ENCODE measurements at places on chromosomes 12 and 14.

- no peak for DNase-seq
These were observed 49.3 kb downstream of the KSR2 start for GRCh38 chr12:117919479-117919878.

DNA sequence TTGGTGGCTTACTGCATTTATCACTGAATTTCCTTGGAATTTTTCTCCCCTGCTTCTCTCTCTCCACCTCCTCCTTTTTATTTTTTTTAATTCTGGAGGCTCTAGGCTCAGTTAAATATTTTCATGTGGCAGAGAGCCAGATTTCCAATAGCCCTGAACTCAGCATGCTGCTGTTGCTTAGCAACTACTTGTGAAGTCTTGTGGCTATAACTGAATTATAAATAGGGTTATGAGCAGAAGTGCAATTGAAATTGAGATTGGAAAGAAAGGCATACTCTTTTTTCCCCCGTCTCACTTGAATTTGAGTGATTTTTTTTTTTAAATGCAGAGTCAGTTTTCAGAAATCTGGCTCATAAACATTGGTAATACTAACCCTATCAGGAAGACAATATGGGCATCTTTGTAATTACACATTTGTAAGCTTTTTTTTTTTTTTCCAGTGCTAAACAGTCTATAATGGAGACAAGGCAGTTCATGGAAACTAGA lies 38.3 kb downstream of the ATF7IP start:
- DNase-seq = peak; percentile 85

DNA sequence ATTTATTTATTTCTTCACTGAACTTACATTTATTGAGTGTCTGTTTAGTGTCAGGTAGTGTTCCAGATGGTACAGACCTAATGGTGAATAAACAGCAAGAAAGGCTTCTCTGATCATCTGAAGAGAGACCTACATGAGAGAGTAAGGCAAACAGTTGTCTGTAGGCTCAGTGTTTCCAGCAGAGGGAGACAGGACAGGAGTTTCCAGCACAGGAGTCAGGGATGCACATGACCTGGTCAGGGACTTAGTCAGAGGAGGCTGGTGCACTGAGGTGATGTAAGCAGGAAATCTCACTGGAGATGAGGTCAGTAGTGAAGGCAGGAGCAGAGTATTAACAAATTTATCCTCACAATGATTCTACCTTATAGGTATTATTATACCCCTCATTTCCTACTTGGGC lies 233.2 kb downstream of the MDGA2 start:
- DNase-seq = no peak

DNA sequence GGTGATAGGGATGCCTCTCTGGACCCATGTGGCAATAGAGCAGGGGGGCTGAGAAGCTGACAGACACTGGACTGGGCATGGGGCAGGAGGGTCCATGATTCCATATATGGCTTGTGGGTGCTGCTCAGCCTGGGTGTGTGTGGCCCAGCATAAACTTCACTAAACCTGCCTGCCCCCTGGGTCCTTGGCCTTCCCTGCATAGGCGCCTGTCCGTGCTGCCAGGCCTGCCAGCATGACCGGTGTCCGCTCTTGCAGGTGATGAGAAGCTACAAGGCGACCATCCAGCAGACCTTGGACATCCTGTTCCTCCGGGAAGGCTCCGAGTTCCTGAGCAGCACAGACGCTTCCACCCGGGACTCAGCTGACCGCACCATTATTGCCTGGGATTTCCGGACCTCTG lies 61.6 kb downstream of the BEGAIN start:
- no peak for DNase-seq

DNA sequence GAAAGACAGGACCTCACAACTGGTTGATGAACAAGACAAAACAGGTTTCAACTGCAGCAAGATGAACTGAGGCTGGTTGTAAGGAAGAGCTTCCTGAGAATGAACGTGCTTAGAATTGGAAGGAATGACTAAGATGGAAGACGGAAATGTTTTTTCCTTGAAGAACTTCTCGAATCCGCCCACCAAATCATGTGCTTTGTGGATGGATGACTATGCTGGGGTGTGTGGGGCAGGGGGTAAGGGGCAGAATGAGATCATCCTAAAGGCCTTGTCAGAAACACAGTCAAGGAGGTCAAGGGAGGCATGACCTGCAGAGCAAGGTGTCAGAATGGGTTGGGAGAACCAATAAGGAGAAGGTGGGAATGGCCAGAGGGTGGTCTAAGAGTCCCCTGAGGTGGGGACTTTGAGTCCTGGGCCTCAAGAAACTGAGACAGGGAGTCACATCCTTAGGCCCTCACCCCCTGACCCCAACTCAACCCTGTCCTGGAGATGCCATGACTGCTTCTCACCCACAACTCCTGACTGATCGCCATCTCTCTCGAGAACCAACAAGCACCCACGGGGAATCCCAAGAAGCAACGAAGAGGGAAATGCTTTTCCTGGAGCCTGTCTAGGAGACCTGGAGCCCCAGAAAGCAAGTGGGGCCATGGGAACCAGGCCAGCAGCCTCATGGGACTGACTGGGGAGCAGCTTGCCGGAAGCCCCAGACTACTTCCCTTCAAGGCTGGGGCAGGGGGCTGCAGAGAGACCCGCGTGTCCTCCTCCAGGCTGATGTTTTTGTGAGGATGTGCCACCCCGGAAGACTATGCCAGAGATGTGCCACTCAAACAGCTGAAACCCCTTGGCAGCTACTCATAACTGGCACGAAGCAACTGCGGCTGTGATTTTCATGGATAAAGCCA lies 84.0 kb downstream of the ACTN1 start:
- no peak for DNase-seq

- peak; percentile 41 for DNase-seq
These were observed 12.9 kb upstream of the NEMF start for GRCh38 chr14:49865431-49865859.

- no peak for DNase-seq
These were observed 28.2 kb upstream of the AMN1 start for GRCh38 chr12:31756977-31757420.

DNA sequence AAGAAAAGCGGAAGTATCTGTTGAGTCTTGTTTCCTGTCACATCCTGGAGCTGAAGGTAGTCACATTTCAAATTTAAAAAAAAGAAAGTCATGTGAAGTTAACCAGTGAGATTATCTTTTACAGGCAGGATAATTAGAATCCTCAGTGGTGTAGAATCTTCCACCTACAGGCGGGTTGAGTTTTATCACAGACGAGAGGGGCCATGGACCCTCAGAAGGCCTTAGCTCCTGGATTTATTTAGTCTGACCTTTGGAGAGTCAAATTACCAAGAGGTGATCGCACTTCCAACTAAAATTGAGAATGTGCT lies 13.0 kb upstream of the GNG2 start:
- DNase-seq = no peak

DNA sequence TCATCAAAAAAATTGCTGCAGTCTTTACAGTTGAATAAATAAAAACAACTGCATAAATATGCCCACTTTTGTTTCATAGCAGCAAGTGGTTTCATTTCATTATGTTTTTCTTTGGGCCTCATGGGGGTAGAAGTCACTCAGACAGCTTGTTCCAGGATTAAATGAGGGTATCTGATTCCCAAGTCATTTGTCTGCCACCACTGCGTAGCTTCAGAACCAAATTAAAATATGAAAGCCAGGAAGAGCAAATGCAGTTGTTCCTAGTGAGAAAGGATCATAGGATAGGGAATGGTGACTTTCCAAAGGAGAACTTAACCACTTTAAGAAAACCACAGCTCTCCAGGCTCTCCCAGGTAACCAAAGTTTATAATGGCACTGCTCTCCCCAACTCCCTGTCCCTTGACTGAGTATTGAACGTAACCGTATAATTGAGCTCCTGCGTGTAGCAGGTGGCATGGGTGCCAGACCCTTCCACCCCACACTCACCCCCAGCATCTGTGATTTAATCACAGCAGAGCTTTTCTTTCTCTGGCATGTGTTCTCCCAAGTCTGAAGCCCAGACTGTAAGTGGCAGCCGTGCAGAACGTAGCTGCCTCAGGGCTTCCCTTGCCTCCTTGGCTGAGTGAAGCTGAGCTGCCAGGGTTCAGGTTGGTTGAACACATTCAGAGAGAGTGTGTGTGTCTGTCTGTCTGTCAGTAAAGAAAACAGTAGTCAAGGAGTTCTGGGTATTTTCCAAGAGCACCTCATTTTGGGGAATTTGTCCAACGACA lies 11.3 kb upstream of the KCNH3 start:
- no peak for DNase-seq

DNA sequence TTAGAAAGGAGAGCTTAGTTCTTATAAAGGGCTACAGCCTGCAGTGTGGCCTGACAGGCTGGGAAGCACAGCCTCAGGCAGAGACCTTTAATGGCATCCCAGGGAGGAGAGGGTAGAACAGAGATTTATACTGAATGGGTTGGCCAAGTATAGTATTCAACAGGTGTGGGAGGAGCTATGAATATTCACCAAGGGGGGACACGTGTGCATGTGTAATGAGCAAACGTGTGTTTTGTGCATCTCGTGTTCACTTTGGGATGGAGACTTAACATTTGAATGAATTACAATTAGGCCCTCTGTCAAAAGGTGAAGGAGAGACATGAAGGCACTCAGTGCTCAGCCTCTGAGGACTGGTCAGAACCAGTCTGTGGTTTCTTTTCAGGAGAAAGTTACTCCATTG lies 5.2 kb downstream of the TDP1 start:
- no peak for DNase-seq

GRCh38 chr12:26701604-26702215 lies 131.3 kb downstream of the ITPR2 start:
- DNase-seq = peak; percentile 37

- DNase-seq = peak; percentile 92
These were observed 647 bp upstream of the TGFB3 start for GRCh38 chr14:75982266-75983018.

GRCh38 chr12:57552306-57552651 lies 2.4 kb downstream of the KIF5A start:
- DNase-seq = no peak

DNA sequence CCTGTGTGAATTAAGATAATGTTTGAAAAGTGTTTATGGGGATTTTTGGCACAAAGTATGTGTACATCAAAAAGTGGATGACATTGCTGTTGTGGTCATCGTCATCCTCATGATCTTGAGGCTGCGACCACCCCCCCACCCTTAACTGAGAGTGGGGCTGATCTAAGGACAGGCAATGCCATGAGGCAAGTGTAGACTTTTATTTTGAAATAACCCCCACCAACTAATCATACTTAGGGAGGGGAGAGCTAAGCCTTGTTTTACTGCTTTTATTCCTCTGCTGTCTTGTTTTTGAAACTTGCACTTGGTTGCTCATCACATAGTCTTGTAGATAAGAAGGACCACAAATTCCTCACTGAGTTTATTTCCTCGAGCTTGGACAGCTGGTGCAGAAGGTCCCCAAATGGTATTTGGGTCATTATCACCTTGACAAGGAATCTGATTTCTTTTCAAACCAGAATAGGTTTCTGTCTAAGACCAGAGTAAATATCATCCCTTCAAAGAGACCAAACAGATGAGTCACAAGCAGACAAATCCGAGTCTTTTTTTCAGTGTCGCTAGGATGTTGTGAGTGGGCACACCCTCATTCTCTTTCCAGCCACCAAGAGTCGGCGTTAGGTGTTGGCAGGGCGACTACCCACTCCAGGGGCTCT lies 23.9 kb upstream of the SMOC1 start:
- DNase-seq = no peak

GRCh38 chr12:131784909-131785762 lies 43.1 kb upstream of the MMP17 start:
- DNase-seq = no peak

- no peak for DNase-seq
These were observed 7.6 kb downstream of the EXOC3L4 start for GRCh38 chr14:103101963-103102688.

DNA sequence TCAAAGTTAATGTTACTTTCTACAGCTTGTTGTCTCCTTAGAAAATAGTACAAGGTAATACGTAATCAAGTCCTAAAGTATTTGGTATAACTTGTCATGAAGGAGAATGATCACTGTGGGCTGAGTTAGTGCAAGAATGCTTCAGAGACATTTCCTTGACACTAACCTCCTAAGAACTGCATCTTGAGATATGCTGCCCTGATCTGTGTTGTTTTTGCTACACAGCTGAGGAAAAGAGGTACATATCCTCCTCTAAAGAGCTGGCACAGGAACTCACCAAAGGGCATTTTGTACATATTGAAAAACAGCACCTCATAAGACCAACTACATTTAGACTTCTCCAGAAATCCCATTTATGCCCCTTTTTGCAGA lies 28.7 kb downstream of the RAP1B start:
- DNase-seq = no peak

DNA sequence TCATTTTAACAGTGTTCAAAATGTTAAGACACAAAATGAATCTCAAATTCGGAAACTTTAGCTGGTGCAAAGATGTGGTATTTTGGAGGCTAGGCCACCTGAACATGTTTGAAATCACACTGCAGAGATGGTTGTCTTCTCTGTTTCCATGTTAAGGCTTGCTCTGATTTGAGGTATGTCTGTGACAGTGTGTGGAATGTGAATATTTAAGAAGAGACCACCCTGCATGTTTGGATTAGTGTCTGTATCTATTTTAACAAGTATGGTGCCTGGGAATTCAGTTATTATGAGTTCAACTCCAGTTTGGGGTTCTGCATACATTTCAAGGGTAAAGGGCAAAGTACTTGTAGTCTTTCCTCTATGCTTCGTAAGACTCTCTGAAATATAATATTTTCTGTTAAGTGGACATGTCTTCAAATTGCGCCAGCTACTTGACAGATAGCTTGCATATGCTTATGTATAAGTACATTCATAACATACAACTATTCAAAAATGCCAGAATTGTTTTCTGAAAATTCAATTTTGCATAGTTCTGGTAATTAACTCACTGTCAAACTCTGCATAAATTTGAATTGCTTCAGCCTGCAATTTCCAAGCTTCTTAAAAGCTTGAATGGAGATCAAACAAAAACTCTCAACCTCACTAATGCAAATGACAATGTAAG lies 424.0 kb downstream of the ADAMTS20 start:
- no peak for DNase-seq

DNA sequence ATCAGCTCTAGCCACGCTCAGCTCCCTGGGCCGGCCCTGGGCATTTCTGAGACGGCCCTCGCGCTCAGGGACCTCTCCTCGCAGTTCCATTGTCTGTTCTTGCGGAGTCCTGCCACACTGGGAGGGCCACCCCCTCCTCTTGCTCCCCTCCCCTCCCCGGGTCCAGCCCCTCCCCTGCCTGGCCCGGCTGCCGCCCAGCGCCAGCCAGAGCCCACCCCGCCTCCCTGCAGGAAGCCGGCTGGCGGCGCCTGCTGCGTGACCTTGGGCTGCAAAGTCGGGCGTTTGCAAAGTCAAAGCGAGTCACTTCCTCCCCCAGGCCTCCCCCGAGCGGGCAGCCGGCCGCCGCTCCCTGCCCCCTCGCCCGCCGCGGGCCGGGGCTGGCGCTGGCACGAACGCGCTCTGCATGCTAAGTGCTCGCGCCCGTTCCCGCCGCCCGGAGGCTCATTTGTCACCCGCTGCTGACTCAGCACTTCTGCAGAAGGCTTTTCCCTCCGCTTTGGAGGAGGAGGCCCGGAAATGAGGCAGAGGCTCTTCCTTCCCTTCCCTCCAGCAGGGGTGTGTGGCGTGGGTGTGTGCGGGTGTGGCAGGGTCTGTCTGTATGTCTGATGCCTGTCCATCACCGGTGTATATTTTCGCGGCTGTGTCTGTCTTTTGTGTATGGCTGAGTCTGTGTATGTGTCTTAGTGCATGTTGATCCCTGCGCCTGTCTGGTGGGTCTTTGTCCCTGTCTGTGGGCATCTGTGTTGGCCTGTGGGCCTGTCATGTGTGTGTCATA lies 72.0 kb downstream of the IRF2BPL start:
- peak; percentile 92 for DNase-seq

- DNase-seq = no peak
These were observed 58.7 kb upstream of the STK38L start for GRCh38 chr12:27185234-27186021.

Data from right lung (tissue), 10 donors.